ENCODE measurements at places on chromosomes 3 and 15.

GRCh38 chr3:76776927-76777326 lies 263.0 kb upstream of the ROBO2 start:
- DNase-seq = no peak

GRCh38 chr15:36347272-36347858 lies 232.1 kb upstream of the CDIN1 start:
- DNase-seq = no peak

DNA sequence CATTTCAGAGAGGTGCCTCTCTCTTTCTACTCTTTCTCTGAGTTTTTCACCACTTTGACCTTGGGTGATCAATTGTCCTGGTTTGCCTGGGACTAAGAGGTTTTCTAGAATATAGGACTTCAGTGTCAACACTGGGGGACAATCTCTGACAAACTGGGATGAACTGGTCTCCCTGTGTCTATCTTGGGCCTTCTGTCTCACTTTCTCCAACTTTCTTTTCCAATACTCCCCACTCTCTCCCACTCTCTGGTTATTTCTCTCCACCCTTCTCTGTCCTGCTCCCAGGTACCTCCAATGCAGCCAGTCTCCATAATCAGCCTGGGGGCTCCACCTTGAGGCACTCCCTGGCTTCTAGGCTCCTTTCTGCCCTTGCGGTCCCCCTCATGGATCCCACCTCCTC lies 4.7 kb upstream of the ITGA11 start:
- no peak for DNase-seq

GRCh38 chr15:95129574-95129973 lies 898.2 kb downstream of the MCTP2 start:
- DNase-seq = no peak

GRCh38 chr3:55313666-55314065 lies 173.4 kb downstream of the WNT5A start:
- no peak for DNase-seq

GRCh38 chr15:88089731-88090130 lies 166.8 kb downstream of the NTRK3 start:
- DNase-seq = no peak

DNA sequence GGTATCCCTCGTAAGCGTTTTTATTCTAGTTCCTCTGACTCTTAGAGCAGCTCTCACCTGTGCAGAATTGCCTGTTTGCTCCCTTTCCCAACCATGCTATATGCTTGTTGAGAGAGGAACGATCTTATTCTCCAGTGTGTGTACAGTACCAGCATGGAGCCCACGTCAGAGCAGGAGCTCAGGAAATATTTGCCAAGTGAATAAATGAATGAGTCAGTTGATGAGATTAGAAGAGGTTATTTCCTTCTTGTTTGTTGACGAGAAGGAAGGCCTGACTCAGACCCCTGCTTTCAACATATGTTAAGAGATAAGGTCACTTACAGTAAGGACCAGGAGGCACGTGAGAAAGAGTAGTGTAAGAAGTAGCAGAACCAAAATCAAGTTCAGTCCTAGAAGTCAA lies 106.3 kb upstream of the ABHD17C start:
- DNase-seq = peak; percentile 19

DNA sequence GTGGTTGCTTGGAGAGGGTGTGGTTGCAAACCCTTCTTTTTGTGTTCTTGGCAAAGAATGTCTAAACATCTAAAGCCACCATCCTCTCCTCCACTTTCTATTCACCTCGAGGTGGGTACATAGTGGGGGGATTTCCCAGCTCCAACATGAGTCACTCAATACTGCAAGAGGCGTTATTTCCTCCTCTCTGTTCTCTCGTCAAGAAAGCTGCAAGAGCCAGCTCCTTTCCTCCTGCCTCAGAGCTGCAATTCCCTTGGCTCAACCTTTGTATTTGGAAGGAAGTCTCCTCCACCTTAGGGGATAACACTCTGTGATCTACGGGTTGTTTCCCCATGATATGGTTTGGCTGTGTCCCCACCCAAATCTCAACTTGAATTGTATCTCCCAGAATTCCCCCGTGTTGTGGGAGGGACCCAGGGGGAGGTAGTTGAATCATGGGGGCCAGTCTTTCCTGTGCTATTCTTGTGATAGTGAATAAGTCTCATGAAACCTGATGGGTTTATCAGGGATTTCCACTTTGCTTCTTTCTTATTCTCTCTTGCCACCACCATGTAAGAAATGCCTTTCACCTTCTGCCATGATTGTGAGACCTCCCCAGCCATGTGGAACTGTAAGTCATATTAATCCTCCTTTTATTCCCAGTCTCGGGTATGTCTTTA lies 138.4 kb downstream of the PLCL2 start:
- no peak for DNase-seq

DNA sequence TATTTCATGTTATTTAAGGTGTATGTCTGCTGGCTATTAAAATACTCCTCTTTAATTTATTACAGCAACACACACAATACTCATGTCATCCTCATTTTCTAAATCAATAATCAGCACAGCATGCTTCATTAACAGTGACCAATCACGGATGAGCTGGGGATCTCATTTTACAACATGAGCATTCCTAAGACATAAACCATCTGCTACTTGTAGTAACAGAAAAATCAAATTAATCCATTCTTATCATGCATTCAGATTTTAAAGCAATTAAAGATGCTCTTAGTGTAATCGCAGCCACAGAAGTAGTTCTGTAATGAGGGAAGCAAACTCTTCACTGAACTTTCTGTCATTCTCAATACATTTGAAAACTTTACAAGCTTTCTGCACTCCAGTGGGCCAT lies 191.1 kb downstream of the TBC1D5 start:
- DNase-seq = no peak

DNA sequence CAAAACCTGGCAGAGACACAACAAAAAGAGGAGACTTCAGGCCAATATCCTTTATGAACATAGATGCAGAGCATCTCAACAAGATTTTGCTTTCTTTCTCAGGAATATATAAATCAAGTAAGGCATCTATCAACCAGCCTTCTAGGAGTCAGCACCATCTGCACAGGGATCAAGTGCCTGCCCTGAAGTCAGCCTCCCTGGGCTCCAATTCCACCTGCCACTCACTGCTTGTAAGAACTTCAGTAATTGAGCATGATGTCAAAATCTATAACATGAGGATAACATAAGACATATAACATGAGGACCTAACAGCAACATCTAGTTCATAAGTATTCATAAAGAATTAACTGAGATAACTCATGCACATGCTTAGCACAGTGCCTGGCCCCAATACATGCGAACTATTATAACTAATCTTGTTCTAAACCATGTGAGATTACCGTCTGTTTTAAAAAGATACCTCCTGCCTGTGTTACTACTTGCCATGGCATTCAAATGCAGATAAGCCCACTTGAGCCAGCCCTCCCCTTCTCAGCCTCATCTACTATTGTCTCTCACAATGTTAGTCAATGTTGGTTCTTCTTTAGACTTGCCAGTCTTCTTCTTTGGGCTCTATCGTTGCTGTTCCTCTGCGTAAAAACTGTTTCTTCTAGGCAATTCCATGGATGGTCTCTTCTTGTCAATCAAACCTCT lies 91.6 kb downstream of the PLD1 start:
- no peak for DNase-seq

DNA sequence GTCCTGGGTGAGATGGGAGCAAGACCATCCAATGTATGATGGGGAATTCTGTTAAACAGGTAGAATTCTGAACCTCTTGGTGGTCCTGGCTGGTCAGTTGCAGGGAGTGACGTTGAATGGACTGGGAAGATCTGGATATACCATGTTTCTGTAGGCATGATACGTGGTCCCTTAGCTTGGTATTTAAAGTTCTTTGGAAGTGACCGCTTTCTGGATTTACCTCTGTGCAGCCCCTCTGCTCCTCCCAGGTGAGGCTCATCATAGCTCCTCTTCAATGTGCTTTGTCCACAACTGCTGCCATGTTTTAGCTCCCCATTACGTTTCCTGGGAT lies 37.2 kb downstream of the SMAD3 start:
- no peak for DNase-seq

DNA sequence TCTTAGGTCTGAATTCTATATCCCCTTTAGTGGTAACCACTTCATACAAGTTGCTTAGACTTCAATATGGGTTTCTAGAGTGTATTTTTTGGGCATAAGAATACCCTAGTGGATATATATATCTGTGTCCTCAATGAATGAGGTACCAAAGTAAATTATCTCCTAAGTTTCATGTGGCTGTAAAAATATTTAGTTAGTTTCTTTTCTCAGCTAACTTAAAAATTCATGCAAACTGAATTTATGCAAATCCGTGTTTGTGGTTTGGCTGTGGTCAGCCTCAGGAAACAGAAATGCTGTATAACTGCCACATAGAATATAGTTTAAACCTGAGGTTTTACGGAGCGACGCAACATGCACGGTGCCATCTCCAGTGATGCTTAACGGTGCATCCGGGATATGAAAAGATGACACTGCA lies 80.3 kb downstream of the PEX5L start:
- DNase-seq = no peak

DNA sequence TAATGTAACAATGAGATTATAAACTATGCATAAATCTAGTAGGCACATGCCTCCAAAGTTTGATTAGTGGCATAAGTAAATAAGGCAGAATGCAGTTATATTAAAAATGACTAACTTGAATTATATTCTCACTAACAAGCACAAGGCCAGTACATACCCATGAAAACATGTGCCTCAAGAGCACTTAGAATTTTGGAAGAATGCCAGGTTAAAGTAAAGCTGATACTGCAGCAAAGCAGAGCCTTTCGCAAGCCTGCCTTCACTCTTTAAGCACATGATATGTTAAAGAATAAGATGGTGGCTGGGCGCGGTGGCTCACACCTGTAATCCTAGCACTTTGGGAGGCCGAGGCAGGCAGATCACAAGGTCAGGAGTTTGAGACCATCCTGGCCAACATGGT lies 49.0 kb downstream of the KBTBD12 start:
- DNase-seq = peak; percentile 90

DNA sequence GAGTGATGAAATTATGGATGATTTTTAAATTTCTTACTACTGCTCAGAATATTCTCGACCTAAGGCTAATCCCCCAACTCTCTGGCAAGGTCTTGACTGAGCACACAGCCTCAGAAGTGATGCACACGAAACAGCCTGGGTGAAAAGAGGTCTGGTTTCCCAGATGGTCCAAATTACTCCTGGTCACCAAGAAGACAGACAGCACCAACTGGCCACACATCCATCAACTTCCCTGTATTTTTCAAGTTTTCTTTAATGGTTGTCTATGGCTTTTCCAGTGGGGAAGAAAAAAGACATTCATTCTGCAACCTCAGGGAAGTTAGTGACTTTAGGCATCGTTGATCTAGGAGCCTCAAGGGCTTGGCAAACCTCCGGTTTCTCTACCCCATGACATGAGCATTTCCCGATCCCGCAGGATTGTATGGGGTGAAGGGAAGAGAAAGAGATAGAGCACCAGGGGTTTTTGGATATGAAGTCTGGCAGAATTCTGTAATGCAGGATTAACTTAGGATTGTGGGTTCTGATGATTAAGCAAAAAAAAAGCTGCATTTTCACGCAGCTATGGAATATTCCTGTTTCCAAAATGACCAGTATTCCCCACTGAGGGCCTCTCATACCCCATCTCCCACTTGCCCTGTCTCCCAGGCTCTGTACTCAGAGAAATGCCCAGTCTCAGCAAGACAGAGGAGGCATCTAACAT lies 62.2 kb downstream of the UMPS start:
- no peak for DNase-seq

GRCh38 chr15:62524848-62525247 lies 359.8 kb upstream of the C2CD4B start:
- no peak for DNase-seq

- no peak for DNase-seq
Measured at GRCh38 chr3:52047295-52047960, 8.9 kb downstream of the DUSP7 start.

GRCh38 chr15:100033140-100033857 lies 300.1 kb upstream of the LYSMD4 start:
- no peak for DNase-seq

DNA sequence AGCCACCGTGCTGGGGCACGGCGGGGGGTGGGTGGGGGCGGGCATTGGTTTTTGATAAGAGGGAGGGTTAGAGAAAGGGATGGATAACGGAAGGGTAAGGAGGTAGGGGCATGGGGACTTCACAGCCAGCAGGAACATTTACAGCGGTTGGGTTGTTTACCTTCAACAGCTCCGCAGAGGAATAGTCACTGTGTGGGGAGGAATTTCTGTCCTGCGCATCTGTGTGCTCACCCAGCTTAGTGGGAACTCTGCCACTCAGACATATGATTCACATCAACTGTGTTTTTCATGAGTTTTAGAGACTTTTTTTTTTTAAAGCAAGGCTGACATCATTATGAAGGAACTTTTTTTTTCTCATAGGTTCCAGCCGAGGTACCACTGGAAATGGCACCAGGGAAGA lies 19.6 kb downstream of the CHRD start:
- no peak for DNase-seq

GRCh38 chr15:73812806-73813465 lies 59.8 kb upstream of the INSYN1 start:
- DNase-seq = no peak

- DNase-seq = peak; percentile 23
Measured at GRCh38 chr3:109731639-109732473, 394.5 kb upstream of the DPPA4 start.

DNA sequence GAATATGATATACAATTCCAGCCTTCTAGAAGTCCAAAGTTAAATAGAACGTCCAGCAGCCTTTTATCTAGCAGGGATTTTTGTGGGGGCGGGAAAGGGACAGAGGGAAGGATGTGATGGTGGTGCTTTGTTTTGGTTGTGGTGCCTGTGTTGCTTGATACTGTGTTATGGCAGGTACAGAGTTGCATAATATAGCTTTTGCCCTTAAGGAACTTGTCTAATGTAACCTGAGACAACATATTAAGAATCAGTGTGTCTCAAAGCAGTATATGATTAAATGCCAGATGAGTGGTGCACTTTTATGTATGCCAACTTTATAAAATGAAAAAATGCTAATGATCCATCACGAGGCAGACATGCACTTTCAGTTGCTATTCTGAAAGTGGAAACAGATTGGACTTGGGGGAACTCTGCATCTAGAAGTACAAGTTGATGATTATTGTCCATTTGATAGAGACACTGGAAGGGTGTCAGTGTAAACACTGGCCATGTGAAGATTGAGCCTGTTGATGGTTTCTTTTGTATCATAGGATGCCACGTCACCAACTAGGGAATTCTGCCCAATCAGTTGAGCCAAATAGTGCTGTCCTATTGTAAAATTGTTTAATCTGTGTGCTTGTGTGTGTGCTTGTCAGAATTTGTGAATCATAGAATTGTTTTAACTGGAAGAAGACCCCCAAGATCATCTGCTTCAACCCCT lies 23.0 kb downstream of the NEO1 start:
- DNase-seq = no peak

- no peak for DNase-seq
Measured at GRCh38 chr3:13882876-13883275, 3.0 kb upstream of the WNT7A start.

GRCh38 chr3:46429250-46429649 lies 22.2 kb downstream of the CCRL2 start:
- DNase-seq = no peak

All from NCI-H2029 (cell line).